ENCODE measurements at places on chromosomes 2 and 18.

DNA sequence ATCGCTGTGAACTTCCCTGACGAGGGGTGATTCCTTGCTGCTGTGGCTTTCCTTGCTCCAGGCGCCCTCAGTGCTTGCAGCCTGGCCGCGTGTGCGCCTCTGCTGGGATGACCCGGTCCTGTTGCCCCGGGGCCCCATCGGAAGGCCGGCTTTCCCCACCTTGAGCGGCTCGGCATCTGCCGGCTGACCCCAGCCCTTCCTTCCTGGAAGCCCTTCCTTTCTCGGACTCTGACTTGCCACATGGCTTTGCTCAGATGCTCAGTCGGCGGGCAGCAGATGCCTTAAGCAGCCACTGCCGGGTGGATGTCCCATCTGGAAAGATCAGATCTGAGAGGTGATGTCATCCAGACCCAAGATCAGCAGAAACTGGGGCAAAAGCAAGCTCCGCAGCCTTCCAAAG is 100.5 kb upstream of the ODC1 start:
- DNase-seq, result no peak

DNA sequence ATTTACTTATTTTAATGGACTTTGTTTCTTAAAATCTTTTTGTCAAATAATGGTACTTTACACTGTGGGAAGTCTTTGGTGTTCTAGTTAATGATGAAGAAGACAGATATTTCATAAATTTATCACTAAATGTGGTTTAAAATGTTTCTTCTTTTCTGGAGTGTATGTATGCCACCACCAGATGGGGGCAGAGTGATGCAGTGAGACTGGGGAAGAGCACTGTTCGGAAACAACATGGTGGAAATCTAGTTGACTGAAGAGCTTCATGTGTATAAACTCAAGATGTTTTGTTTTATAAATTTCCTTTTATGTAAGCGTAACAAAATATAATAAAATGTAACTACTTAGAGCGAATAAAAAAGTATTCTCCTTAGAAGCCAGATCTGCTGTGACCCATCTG is 195.1 kb downstream of the KCNE4 start:
- no peak for DNase-seq

- DNase-seq, result no peak
Observed at GRCh38 chr2:113799375-113799774, 42.9 kb upstream of the SLC35F5 start.

DNA sequence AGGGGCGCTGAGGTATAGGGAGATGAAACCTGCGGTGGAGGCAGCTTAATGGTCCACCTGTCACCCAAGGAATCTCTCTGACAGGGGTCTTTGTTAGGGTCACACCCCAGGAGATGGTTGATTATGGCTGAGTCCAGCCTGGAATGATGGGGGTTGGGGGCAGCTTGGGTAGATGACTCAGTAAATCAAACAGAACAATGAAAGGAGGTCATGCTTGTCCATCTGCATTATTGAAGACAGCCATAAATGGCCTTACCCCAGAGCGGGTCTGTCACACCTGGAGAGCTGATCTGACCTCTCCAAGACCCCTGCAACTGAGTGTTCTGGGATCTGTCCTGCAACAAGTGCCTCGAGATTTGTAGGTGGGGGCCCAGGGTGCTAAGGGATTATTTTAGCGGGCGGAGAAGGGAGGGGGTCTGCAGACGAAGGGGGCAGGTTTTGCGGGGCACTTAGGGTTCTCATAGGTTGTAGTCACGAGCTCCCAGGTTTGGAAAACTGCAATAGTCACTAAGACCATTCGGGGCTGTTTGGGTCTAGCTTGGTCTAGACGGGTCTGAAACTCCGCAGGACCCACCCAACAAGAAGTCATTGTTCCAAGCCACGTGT is 771 bp upstream of the IGFBP2 start:
- DNase-seq, result no peak

GRCh38 chr2:235766278-235766677 is 272.4 kb downstream of the AGAP1 start:
- peak; percentile 57 for DNase-seq

DNA sequence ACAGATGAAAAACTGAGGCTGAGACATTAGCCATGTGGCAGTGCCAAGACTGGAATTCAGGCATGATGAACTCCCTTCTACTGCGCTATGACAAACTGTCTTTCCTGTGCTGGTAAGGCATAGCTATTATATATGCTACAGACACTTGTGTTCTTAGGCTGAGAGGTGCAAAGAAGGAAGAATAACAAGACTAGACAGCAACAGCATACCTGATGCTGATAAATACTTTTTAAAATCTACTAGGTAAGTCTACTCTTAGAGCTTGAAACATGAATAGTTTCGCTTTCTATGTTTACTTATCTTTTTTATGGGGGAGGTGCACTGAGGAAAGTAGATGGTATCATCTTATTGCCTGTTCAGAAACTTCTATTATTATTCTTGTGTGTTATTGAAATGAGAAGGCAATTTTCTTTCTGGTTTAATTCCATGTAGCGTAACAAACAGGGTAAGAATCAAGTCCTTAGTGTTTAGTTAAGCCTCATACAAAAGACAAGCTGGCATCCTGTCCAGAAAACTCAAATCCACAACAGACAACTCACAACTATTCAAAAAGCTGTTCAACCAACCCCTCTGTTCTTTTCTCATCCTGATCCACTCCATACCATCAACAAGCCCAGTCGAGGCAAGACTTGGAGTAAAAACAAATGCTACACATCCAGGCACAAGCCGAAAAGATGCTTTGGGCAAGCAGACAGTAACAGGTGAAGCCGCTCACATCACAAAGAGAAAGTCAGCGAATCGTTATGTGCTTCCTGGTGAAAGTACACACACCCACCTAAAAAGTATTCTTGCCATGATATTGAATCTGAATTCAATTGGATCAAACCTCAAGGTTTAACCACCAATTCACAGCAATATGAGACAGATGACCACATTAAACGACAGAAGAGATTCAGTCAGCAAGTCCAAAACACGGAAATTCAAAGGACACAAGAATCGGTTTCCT is 1.5 kb downstream of the TTC32 start:
- no peak for DNase-seq

DNA sequence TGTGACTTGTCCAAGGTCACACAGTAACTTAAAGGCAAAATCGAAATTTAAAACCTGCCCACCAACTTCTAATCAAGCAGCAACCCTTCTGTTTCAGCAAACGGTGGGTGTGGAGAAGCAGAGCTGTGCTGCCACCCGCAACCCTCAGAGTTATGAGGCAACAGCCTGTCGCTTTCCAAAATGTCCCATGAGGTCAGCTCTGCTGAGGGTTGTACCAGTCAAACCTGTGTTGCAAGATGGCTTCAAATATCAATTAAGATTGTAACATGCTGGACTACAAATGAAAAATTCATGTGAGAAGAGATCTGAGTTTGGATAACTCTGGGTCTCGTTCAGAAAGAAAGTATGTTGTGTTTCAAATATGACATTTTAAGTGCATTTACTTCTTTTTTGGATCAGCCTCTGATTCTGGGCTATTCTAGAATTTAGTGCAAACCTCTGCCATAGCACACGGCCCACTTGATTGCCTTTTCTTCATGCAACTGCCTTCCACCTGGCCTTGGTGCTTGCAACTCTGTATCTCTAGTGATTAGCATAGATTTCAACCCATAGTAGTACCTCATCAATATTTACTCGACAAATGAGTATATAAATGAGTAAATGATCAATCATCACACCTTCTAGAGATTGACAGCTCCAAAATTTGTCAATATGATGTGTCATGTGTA is 69.3 kb downstream of the TIMM21 start:
- no peak for DNase-seq

- no peak for DNase-seq
Observed at GRCh38 chr2:38374984-38375383, 2.1 kb downstream of the ATL2 start.

- DNase-seq, result no peak
Observed at GRCh38 chr2:96470636-96471035, 34.5 kb downstream of the NEURL3 start.

DNA sequence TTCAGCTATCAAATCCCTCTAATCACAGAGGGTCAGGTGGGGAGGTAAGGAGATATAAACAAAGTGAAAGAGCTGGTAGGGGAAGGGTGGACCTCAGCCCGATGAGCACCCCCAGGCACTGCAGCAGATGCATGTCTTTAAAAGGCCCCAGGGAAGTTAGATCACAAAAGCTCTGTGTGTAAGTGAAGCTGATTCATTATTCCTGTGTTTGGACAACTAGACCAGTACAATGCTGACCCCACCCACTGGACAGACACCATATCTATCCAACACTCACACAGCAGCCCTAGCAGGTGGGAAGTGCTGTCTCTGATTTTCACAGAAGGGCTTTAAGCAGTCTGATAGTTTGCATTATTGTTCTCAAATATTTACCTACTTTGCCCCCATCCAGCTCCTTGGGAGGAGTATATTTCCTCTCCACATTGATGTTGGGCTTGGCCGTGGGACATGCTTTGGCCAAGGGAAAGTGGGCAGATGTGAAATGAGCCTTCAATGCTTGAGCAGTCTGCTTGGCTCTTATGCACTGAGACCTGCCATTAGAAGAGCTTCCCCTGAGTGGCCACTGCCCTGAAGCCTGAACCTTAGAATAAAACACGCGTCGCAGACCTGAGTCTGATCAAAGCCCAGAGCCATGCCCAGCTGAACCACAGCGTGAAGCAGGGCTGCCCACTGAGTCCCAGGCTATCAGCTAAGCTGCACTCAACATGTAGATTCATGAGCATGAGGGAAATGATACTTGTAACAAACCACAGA is 111.4 kb downstream of the COPS8 start:
- no peak for DNase-seq

- DNase-seq, result no peak
Observed at GRCh38 chr2:174692256-174692919, 71.9 kb downstream of the CHRNA1 start.

- DNase-seq, result no peak
Observed at GRCh38 chr2:26243470-26244308, 743 bp downstream of the HADHA start.

DNA sequence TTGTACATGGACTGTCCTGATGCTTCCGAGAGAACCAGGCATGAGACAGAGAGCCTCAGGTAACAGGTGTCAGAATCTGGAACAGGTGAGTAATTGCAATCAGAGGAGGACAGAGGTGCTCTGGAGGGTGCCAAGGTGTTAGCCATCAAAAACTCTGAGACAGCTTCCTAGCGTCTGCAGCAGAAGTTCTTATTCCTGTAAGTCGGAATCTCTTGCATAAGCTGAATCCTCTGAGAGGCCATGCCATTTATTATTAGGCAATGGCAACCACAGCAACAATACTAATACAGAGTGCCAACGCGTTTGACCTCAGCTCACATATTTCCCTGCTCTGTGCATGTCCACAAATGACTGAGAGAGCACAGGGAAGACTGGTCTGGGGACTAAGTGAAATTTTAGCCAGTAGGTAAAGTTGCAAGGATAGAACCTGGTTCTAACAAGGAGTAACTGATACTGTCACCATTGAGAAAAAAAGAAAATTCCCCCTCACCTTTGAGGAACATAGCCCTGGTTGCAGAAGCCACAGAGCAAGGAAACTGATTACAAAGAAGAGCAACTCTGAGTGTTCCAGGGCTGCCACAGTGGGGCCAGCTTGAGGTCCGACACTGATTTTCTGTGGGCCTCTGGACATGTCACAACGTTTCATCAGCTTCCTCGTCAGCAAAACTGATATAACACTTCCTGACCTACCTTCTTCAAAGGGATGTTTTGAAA is 55.1 kb upstream of the ACSL3 start:
- no peak for DNase-seq

DNA sequence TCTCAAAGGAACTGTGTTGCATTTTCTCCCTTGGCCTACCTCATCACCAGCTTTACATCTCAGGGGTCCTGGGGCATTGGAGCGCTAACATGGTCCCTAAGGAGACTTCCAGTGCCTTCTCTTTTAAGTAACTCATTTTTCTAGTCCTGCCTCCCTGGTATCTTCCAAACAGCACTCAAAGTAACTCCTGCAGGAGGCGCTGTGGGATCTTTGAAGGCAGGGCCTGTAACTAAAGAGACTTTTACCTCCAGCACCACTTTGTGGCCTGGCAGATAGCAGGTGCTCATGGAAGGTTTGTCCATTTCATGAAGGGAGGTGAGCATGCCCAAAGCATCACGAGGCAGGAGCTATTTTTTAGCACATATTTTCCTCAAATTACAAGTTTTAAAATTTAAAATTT is 411.0 kb upstream of the GYPC start:
- no peak for DNase-seq

- DNase-seq, result no peak
Observed at GRCh38 chr18:48136051-48136826, 205.8 kb upstream of the SMAD2 start.

DNA sequence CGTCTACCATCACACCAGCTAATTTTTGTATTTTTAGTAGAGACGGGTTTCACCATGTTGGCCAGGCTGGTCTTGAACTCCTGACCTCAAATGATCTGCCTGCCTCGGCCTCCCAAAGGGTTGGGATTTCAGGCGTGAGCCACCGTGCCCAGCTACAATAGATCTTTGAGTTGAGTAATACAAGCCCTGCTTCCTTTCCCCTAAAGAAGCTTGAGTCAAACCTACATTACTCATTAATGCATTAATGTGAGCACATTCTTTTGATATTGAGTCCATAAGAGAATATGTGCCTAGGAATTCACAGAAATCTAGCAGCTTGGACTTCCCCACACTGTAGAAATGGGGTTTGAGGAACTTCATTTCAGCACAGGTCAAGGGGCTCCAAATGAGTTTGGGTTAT is 39.6 kb downstream of the PSMG2 start:
- no peak for DNase-seq

GRCh38 chr2:207352978-207353671 is 176.6 kb upstream of the CREB1 start:
- no peak for DNase-seq

- no peak for DNase-seq
Observed at GRCh38 chr18:48621240-48621639, 82.4 kb downstream of the CTIF start.

DNA sequence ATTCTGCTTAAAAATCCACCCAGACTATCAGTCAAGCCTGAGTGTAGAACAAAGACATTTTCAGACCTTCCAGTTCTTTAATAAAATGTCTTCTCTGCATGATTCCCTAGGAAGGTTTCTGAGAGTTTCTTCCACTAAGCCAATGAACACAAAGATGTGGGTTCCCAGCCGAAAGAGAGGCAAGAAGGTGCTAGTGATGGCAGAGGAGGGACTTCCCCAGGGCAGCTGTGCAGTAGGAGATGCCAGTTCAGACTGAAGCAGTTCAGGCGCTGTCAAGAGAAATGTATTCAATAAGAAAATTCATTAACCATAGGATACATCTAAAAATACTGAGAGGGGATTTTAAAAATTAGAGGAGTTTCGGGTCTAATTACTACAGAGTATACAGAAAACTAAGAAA is 83.3 kb downstream of the RND3 start:
- DNase-seq, result no peak

- no peak for DNase-seq
Observed at GRCh38 chr2:26786207-26787028, 562 bp downstream of the CENPA start.
